ENCODE measurements at places on chromosomes 1 and 21. TPM values are rescaled to one million over a fixed set of nuclear protein-coding genes. Genes with fewer than 3 reads are reported as not detected.

DNA sequence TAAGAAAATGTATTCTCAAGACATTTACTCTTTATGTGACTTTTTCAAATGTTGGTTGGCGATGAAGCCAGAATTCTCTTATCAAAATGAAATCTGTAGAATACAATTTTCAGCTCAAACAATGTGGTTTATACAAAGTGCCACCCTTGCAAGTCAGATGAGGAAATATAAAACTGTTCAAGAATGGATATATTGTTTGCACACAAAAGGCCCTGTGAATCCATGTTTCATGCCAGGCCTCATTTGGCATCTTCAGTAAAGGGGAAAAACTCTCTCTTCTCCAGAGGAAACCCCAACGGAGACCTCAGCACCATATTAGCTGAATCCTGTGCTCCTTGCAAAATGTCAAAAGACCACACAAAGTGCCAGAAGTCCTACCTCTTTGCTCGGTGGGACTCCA lies 310.4 kb downstream of the RRAGC start:
- no peak overlapping the region for H3K27ac ChIP-seq
- H3K4me3 ChIP-seq, result no peak overlapping the region
- peaks cover 87% of the 10 kb centered on the region for H3K27me3 ChIP-seq
- H3K36me3 ChIP-seq, result no peaks in the 10 kb centered on the region
- no peak for DNase-seq
- H3K4me1 ChIP-seq, result no peaks in the 10 kb centered on the region

Gene RXFP4
- 0.33 TPM for total RNA-seq

DNA sequence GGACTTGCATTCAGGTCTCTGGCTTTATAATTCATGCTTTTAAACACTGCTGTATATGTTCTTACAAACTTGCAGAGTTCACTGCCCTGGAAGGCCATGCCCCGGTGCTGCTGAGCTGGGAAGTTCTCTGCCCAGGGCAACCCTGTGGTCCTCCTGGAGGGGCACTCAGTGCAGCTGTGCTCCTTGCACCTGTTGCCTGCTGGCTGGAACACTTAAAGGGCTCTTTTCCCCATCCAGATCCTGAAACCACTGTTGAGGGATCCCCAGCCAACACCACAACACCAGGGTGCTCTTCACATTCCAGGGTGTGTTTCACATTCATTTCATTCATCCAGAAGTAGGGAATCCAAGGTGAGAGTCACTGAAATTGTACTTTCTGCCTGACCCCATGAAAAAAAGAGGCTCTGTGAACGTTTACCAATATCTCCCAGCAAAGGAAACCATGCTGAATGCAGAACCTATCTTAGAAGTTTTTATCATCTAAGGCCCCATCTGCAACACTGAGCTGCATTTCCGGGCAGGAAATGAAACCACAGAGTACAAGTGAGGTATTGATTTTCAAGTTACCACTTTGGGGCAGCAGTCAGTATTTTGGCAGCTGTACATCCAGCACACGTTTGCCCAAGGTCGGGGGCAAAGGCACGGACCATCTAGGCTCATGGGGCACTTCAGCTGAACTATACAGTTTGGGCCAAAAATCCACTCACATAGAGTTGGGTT lies 16.4 kb upstream of the KIAA0040 start:
- no peaks in the 10 kb centered on the region for H3K27me3 ChIP-seq
- no peak overlapping the region for H3K27ac ChIP-seq
- DNase-seq, result no peak
- H3K4me1 ChIP-seq, result peaks cover 10% of the 10 kb centered on the region
- no peak overlapping the region for H3K4me3 ChIP-seq

DNA sequence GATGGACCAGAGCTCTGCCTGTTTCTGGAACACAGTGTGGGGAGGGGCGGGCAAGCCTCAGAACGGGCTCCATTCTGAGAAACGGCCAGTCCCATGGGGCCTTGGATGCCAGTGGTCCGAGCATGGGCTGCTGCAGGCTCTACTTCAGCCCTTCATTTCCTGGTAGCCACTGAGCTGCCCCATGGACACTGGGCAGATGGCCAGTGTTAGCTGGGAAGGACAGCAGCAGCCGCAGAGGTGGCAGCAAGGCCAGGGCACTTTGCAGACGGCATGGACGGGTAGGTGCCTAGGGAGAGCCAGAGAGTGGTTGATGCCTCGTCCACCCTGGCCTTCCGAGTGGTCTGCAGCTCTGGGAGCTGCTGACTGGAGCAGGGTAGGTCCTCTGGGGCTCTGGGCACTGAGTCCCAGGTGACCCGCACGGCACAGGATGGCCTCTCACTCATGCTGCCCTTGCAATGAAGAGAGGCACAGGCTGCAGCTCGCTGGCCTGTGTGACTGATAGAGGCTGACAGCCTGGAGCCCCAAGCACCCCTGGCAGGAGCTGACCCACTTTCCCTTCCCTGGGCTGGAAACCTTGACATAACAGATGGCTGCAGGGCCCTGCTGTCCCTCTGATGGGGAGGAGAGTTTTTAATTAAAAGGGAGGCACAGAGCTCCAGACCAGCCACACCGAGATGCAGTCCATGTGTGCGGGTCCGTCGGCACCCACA lies 87.7 kb upstream of the COL6A1 start:
- H3K36me3 ChIP-seq, result no peaks in the 10 kb centered on the region
- H3K27me3 ChIP-seq, result no peaks in the 10 kb centered on the region
- no peak overlapping the region for H3K4me3 ChIP-seq
- no peak overlapping the region for H3K27ac ChIP-seq

Gene BEND5
- not detected for total RNA-seq

Gene SYT2
- not detected for total RNA-seq

DNA sequence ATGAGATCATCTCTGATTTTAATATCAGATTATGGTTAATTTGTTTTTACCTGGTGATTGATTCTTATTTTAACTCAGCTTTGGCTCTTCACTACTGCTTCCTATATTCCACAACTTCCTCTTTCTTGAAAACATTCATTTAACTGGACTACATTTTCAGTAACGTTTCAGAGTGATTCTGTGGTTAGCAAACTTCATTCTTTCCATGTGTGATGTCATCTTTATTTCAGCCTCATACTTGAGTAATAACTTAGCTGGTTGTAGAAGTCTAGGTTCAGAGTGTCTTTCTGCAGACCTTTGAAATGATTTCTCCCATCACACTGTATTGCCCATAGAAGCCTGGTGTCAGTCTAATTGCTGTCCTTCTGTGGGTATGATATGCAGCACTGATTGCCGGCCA lies 36.0 kb upstream of the SLC35F3 start:
- no peaks in the 10 kb centered on the region for H3K4me1 ChIP-seq
- no peaks in the 10 kb centered on the region for H3K27me3 ChIP-seq
- no peaks in the 10 kb centered on the region for H3K36me3 ChIP-seq
- H3K27ac ChIP-seq, result no peak overlapping the region

GRCh38 chr1:58361134-58361533 lies 185.4 kb downstream of the OMA1 start:
- H3K27ac ChIP-seq, result no peak overlapping the region
- no peak for DNase-seq

GRCh38 chr1:16088996-16089395 lies 15.5 kb upstream of the FAM131C start:
- peaks cover 83% of the 10 kb centered on the region for H3K4me1 ChIP-seq
- DNase-seq, result peak; percentile 87
- no peaks in the 10 kb centered on the region for H3K27me3 ChIP-seq
- peak overlapping the region; percentile 95 for H3K27ac ChIP-seq
- H3K4me3 ChIP-seq, result peak overlapping the region; percentile 45

- no peaks in the 10 kb centered on the region for H3K27me3 ChIP-seq
- no peak for DNase-seq
- no peaks in the 10 kb centered on the region for H3K4me1 ChIP-seq
- no peak overlapping the region for H3K4me3 ChIP-seq
- H3K27ac ChIP-seq, result no peak overlapping the region
Observed at GRCh38 chr1:235211517-235211916, 50.5 kb upstream of the RBM34 start.

GRCh38 chr1:17080880-17081279 lies 27.0 kb upstream of the SDHB start:
- no peak overlapping the region for H3K4me3 ChIP-seq
- H3K36me3 ChIP-seq, result no peaks in the 10 kb centered on the region
- no peaks in the 10 kb centered on the region for H3K27me3 ChIP-seq
- no peak overlapping the region for H3K27ac ChIP-seq

Gene SH3D21
- total RNA-seq, result 18.3 TPM

GRCh38 chr1:223726380-223727001 lies 14.2 kb downstream of the CAPN2 start:
- peak; percentile 79 for DNase-seq
- peaks cover 62% of the 10 kb centered on the region for H3K4me1 ChIP-seq
- no peaks in the 10 kb centered on the region for H3K27me3 ChIP-seq
- no peak overlapping the region for H3K4me3 ChIP-seq

Gene GJB5
- total RNA-seq, result 18.1 TPM

- no peak for DNase-seq
- no peaks in the 10 kb centered on the region for H3K4me1 ChIP-seq
- H3K27me3 ChIP-seq, result no peaks in the 10 kb centered on the region
- H3K36me3 ChIP-seq, result peaks cover 26% of the 10 kb centered on the region
- no peak overlapping the region for H3K4me3 ChIP-seq
Observed at GRCh38 chr1:86731416-86731815, 27.0 kb downstream of the SH3GLB1 start.

- no peak overlapping the region for H3K27ac ChIP-seq
- H3K36me3 ChIP-seq, result no peaks in the 10 kb centered on the region
- DNase-seq, result no peak
Observed at GRCh38 chr1:76723949-76724348, 143.3 kb upstream of the ST6GALNAC5 start.

DNA sequence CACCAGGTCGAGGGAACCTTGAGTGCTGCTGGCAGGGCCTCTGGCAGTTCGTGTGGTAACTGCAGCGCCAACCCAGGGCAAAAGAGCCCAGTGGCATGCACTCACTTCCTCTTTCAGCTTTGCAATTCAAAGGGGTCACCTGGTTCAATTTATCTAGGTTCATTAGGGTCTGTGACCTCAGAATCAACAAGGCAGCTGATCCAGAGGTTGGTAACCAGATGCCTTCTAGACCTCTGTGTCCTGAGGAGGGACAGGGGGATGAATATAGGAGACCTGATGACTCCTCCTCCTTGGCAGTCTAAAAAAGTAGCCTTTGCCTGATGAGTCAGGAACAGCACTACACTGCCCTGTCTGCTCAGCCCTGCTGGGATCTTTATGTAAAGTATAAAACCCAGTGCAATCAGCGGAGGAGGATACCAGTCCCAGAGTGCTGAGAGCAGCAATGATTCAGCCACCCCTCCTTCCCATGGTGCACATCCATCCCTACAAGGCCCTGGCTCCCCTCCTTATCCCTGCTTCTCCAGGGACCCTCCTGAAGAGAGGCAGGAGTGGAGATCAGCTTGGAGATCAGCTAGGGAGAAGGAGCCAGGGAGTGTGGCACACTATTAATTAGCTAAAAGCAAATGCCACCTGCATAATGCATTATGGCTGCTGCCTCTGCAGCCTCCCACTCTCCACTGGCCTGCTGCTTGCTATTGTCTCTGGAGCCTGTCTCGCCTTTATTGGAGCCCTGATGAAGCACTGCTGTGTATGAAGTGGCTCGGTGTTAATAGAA lies 11.2 kb upstream of the FMOD start:
- no peak for DNase-seq
- H3K4me1 ChIP-seq, result no peaks in the 10 kb centered on the region
- H3K4me3 ChIP-seq, result no peak overlapping the region
- peaks cover 94% of the 10 kb centered on the region for H3K27me3 ChIP-seq
- H3K27ac ChIP-seq, result no peak overlapping the region

DNA sequence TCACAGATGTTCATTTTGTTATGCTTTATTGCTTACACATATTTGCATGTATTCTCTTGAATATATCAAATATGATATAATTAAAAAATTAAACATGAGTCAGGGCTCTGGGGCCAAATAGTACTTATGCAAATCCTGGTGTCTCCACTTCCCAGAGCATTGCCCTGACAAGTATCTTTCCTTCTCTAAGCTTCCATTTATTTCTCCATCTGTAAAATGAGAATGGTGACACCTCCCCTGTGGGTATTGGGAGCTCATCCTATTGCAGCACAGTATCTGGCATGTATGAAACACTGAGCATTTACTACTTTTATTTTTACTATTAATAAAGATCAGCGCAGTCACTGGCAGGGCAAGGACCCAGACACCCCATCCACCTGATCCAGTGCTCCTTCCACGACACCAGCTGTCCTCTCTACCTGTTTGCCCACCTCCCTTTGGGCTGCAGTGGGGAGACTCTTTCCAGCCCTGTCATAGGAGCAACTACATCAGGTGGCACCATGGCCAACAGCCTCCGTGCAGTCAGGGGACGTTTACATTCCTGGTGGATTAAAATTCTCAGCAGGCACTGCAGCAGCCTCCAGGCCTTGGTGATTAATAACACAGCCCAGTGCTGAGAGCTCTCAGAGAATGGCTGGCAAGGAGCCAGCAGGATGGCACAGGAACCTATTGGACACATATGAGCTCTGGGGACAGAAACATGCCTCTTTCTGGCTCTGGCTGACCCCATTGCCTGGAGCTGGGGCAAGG lies 113.0 kb downstream of the DMRTB1 start:
- no peaks in the 10 kb centered on the region for H3K36me3 ChIP-seq
- H3K27ac ChIP-seq, result peak overlapping the region; percentile 43
- DNase-seq, result peak; percentile 78
- peaks cover 19% of the 10 kb centered on the region for H3K4me1 ChIP-seq

Gene PTGS2
- 0.63 TPM for total RNA-seq

Gene ZZZ3
- total RNA-seq, result 49.8 TPM

Gene NHLH1
- 0.26 TPM for total RNA-seq

Gene TMEM54
- total RNA-seq, result 102 TPM

GRCh38 chr1:98368995-98369394 lies 292.5 kb upstream of the SNX7 start:
- no peaks in the 10 kb centered on the region for H3K27me3 ChIP-seq
- no peak for DNase-seq
- H3K36me3 ChIP-seq, result no peaks in the 10 kb centered on the region
- no peaks in the 10 kb centered on the region for H3K4me1 ChIP-seq
- H3K4me3 ChIP-seq, result no peak overlapping the region

GRCh38 chr1:230153641-230154296 lies 86.7 kb downstream of the GALNT2 start:
- no peak overlapping the region for H3K27ac ChIP-seq
- peaks cover 13% of the 10 kb centered on the region for H3K4me1 ChIP-seq
- no peaks in the 10 kb centered on the region for H3K36me3 ChIP-seq
- no peak for DNase-seq
- no peaks in the 10 kb centered on the region for H3K27me3 ChIP-seq
- H3K4me3 ChIP-seq, result no peak overlapping the region

Gene CD48
- total RNA-seq, result not detected

Gene RPE65
- total RNA-seq, result not detected

DNA sequence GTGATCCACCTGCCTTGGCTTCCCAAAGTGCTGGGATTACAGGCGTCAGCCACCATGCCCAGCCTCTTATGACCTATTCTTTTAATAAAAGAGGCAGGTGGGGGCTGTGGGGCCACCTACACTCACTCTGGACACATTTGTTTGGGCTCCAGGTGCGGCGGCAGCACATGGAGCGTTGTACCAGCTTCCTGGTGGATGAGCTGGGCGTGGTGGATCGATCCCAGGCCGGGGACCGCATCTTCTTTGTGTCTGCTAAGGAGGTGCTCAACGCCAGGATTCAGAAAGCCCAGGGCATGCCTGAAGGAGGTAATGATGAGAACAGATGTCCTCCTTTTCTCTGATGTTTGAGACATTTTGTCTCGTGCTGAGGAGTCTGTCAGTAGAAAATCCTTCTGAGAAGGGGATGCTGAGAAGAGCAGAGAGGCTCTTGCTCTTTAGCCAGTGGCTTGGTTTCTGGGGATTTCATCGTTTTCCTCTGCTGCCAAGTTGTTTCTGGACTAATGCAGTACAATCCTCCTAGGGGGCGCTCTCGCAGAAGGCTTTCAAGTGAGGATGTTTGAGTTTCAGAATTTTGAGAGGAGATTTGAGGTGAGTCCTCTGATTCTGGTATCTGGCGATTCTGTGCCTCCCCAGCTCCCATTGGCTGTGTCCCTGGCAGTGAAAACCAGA lies 17.9 kb upstream of the MIIP start:
- H3K27ac ChIP-seq, result peak overlapping the region; percentile 39
- no peaks in the 10 kb centered on the region for H3K4me1 ChIP-seq
- DNase-seq, result no peak

Measured in PC-9 (cell line).